GM04504 (cell line): ENCODE measurements at places on chromosomes 2 and 18.
A peak's percentile ranks its signal among the peaks of the same experiment; 100 is the strongest.

- no peak for DNase-seq
Observed at GRCh38 chr2:16319551-16320121, 346.0 kb downstream of the CYRIA start.

- no peak for DNase-seq
Observed at GRCh38 chr2:134716721-134717243, 2.0 kb downstream of the TMEM163 start.

DNA sequence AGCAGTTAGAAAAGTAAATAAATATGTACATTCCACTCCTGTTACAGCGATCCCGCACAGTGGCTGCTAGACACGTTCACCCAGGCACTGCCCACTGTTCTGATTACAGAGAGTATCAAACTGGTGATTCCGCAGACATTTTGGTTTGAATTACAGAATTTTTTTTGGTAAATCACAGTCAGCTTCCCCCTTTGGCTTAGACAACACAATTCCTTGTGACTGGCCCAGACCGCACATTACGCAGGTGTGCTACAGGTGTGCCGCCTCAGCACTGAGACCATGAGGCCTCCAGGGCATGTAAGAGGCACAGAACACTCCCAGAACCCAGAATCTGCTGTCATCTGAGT, 112.3 kb downstream of the PXDN start:
- DNase-seq: no peak

GRCh38 chr2:143936848-143937722, 582.8 kb downstream of the ZEB2 start:
- no peak for DNase-seq

DNA sequence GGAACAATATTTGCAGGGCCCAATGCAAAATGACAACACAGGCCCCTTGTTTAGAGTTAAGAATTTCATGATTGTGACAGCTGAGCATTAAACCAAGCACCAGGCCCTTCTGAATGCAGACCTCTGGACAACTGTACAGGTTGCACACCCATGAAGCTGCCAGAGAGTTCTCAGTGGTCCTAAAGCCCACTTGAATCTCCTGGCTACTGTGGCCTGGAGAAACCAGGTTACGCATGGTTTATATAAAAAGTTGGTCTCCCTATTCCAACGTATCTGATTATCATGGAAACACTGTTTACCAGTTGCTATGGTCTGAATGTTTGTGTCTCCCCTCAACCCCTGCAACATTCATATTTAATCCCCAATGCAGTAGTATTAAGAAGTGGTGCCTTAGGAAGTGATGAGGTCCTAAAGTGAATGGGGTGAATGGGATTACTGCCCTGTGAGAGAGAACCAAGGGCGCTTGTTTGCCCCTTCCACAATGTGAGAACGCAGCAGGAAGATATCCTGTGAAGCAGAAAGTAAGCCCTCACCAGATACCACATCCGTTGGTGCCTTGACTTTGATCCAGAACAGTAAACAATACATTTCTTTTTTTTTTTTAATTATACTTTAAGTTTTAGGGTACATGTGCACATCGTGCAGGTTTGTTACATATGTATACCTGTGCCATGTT, 48.0 kb upstream of the ANXA4 start:
- DNase-seq: no peak

DNA sequence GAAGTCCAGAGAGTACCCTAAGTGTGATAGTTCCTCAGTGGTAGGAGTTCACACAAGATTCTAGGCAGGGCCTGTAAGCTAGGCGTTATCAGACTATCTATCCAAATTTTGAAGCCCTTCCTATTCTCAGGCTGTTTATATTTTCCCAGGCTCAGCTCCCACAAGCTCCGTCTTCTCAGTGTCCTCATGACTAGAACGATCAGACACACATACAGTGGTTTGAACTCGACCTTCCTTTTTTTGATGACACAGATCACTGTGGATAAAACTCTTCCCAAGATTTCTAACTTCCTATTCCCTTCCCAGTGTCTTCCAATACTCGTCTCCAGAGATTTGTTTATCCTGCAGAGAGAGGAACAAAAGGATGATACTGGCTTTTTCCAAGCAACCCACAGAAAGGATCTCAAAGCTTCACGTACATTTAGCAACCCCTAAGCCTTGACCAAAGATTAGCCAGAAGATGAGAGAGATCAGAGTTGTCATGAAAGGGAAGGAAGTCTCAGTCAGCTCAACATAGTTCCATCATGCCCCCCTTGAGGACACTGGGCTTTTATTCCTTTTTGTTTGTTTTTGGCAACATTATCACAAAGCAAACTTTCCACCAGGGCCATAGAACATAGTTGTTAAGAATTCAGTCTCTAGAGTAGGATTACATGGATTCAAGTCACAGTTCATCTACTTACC, 42.3 kb upstream of the DOK6 start:
- no peak for DNase-seq

DNA sequence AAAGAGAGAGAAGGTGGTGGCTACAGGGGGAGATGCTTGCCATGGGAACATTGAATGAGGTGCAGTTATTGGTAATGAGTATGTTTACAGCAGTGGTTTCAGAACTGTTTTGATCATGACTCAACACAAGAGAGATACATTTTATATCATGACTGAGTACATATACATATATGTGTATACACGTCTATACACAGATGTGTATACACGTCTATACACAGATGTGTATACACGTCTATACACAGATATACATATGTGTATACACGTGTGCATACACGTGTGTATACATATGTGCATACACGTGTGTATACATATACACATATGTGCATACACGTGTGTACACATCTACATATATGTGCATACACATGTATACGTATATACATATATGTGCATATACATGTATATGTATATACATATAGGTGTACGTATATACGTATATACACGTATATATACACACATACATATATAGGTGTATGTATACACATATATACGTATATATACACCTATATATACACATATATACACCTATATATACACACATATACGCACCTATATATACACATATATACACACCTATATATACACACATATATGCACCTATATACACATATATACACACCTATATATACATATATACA, 518.5 kb downstream of the TSN start:
- no peak for DNase-seq

DNA sequence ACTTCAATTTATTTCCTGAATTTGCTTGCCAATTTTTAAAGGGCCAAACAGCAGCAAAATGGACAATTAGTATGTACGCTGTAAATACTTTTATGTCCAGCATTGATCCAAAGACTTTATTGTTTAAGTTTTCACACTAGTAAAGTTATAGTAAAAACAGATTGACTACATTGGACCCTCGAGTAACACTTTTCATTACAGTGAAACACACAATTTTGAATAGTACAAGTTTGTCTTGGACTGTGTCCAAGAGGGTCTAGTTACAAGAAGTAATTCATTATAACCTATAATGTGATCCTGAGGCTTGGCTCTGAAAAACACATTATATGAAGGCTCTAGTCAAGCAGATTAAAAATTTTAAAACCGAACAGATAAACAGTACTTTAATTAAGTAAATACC, 11.4 kb upstream of the RBBP8 start:
- DNase-seq: no peak

DNA sequence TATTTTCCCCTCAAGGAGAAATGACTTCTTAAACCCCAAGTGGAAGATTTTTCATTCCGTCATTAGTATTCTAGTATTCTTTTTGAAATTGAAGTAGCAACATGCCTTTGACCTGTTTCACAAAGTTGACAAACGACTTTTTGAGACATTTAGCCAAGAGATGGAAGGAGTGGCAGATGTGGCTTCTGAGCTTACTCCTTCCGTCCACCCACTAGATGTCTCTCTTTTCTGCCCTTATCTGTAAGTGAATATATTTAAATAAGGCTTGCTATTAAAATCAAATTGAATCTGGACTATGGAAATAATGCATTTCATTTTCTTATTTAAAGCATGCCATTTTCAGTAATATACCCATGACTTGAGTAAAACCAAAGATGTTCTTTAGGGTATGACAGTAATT, 74.1 kb downstream of the ACTR3 start:
- DNase-seq: no peak

DNA sequence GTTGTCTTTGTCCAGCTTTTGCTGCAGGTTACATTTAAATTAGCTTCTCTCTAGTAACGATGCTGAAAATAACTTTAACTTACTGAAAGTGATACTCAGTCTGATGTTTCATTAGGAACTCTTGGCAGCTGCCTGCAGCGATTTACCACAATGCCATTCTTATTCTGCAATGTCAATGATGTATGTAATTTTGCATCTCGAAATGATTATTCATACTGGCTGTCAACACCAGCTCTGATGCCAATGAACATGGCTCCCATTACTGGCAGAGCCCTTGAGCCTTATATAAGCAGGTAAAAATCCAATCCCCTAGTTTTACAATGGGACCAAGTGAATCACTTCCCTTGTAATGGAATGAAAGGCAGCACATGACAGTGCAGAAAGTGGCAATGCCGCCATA, 16.3 kb upstream of the MFF start:
- DNase-seq: no peak

- DNase-seq: no peak
Observed at GRCh38 chr18:78913395-78913794, 66.2 kb upstream of the SALL3 start.

GRCh38 chr2:174858745-174859144, 94.5 kb upstream of the CHRNA1 start:
- DNase-seq: no peak

DNA sequence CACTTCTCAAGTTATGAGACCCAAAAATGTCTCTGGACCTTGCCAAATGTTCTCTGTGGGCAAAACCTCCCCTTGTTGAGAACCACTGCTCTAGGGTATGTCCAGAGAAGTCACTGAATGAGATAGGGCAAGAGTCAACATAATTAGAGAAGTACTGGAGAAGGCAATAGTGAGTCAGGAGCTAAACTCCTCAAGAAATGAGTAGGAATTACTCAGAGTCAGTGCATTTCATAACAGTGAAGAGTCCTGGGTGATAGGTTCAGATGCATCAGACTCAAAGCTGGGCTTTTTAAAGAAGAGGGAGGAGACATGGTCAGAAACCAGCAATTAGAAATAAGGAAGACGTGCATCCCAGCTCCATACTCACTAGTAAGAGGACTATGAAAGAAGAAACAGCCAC, 38.6 kb upstream of the IHH start:
- peak; percentile 30 for DNase-seq

- no peak for DNase-seq
Observed at GRCh38 chr2:189465478-189465877, 24.2 kb downstream of the WDR75 start.

DNA sequence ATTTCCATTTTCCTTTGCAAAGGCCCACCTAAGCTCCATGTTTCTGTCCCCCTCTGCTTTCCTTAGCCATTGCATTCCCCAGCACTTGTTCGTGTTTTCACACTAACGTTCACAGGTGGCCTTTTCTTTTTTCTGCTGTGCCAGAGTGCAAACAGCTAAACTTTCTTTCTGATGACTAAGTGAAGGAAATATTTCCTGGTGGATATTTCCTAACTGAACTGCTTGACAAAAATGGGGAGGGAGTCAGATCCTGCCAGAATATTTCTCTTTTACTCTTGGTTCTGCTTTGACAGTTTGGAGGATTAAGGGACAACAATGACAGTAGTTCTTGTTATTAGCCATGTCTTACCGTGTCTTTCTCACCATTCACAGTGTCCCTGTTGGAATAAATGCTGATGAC, 344.0 kb downstream of the ARHGAP15 start:
- no peak for DNase-seq
